CD4-positive, alpha-beta T cell treated with Interleukin-12 subunit alpha and Interleukin-12 subunit beta, for 1 hour (primary cell): ENCODE measurements at places on chromosomes 6 and 20.

DNA sequence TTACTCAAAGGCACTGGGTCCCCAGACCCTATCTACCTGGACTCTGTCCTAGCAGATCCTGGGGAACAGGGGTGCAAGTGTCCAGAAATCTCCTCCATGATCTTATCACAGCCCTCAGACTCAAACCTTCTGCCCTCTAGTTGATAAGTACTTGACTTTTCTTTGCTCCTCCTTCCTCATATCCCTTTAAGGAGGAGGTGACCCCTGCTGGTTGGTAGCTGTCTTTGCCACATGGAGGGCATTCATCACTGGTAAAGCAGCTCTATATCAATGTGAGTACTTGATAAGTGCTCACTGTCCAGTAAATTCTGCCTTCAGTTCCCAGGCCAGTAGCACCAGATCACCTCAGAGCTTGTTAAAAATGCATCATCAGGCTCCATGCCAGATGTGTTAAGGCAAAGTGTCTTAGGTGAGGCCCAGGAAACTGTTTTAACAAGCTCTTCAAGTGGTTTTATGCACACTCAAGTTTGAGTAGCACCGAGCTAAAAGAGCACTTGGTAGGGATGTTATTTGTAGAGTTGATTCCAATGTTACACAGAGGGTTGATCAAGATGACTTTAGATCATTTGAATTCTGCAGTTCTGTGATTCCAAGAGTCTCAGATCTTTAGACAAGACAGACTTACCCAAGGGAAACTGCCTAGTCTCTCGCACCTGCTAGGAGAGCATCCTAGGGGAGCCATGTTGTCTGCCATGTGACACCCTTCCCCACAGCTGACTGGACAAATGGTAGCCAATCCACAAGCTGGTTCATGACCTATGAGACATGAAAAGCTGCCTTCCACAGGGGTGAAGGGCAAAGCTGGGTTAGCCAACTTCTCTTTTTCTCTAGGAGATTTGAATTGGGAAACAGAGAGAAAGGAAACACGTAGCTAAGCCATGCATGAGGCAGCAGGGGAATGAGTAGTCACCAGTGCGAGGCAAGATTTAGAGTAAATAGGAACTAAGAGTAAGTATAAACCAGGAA, 18.6 kb downstream of the TREML2 start:
- DNase-seq = peak; percentile 66

DNA sequence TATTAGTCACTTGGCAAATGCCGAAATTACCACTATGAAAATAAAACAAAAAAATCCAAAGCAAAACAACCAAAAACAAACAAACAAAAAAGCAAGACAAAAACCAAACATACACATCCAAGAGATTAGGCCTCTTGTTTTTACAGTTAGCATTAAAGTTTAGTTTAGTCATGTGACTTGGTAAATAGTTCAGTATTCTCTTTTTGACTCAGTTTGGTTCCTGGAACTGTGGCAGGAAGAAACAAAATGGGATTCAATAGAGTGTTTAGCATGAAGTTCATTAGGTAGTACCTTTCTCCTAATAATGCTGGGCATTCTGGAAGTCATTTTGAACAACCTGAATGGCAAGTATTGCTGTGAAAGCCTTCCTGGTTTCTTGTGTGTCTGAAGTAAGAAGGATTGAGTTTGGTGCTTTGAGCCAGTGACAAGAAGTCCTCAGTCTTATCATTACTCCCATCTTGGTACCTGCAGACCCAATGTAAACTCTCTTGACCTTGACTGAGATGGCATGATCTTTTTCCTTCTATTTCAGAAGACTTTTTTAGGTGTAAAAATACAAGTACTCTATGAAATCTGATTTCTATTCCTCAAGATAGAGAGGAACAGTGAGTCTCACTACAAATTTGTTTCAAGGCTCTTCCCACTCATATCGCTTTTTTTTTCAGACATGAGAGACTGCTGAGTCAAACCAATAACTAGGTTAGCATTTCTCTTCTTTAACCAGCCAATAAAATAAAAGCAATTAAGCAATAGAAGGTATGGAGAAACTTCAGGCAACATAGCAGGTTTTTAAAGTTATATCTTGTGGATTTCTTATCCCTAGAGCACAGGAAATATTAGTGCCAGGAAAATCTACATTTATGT, 223.6 kb upstream of the PREP start:
- no peak for DNase-seq

DNA sequence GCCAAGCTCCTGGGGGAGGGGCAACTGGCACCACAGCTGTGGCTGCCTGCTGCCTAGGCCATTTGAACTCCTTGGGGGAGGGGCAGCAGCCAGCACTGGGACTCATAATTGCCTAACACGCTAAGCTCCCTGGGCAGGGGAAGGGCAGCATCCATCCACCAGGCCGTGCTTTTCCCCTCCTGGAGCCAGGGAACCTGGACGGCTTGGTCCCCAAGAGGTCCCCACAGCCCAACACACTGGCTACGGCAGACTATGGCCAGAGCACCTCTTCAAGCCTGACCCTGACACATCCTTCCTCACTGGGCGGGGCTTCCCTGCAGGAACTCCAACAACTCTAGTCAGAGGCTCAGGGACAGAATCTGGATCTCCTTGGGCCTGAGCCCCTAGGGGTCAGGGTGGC, 269.4 kb downstream of the RNF144B start:
- DNase-seq = no peak

DNA sequence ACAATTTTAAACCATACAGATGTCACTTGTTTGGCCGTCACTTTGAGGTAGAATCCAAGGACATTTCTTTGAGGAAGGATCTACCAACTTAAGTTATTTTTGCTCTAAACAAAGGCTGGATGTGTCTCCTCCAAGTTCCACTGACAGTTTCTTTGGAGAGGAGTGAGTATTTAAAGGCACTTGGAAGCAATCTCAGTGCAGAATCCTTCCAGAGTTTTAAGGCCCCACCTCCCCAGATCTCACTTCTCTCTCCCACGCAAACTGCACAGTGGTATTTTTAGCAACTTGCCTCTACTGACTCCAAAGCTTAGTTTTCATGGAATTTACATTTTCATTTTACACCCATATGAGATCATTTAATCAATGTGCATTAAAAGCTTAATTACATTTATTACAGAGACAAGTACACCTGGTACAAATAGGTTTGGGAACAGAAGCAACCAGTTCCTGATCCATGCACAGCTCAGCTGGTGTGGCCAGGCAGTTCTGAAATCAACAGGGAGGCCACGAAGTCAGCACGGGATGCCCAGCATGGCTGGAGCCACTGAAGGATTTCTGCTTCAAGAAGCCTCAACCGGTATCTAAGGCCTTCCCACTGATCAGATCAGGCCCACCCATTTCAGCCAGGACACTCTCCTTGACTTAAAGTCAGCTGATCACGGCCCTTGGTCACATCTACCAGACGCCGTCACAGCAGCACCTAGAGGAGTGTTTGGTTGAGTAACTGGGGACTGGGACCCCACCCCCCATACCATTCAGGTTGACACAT, 109.8 kb downstream of the SYCP2 start:
- no peak for DNase-seq

DNA sequence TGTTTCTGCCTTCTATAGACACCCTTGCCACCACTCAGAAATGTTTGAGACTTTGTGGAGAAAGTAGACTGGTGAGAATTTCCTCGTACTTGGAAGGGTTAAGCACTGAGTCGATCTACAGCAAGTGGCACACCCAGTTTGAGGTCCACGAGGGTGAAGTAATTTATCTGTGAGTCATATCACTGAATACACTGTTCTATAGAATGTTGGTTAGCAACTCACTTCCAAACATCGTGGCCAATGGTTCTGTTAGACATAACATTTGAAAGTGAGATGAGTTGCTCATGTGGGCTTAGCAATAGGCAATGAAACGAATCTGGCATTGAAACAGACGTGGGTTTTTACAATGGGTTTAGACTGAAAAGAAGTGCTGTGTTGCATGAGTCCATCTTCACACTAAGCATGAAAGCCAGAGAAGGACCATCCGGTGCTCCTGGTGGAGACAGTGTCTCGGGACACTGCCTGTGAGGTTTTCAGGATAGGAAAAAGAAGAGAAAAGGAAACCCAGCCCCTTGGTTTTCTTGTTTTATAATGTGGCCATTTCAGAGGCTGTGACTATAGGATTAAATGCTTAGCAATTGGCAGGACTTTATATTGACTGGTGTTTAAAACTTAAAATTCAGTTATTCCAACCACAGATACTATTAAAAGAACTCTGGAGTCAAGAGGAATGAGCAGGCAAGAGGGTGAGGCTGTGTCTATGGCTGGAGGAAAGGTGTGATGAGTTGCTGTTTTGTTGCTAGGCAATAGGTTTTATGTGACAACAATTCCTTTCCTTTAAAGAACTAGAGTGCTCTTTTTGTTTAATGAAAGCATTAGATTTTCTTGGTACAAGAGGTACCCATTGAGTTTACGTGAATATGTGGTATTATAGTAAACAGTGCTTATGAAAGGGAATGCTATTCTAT, 31.0 kb upstream of the EZR start:
- peak; percentile 91 for DNase-seq

DNA sequence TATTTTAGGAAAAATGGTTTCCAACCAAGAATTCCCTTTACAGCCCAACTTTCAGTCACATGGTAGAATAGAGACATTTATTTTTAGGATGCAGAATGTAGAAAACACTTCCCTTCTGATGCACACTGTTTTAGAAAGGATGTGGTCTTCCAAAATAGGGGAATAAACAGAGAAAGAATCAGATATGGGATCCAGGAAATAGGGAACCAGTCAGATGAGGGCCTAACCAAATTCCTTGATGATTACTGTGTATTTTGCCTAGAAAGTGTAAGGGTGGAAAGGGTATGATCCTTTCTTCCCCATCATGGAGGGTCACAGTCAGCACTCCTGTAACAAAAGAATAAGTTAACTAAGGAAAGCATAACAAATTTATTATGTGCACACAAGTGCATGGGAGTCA, 27.4 kb downstream of the SLX4IP start:
- no peak for DNase-seq

- no peak for DNase-seq
These were observed 109.9 kb downstream of the PSMB1 start for GRCh38 chr6:170443151-170443662.

DNA sequence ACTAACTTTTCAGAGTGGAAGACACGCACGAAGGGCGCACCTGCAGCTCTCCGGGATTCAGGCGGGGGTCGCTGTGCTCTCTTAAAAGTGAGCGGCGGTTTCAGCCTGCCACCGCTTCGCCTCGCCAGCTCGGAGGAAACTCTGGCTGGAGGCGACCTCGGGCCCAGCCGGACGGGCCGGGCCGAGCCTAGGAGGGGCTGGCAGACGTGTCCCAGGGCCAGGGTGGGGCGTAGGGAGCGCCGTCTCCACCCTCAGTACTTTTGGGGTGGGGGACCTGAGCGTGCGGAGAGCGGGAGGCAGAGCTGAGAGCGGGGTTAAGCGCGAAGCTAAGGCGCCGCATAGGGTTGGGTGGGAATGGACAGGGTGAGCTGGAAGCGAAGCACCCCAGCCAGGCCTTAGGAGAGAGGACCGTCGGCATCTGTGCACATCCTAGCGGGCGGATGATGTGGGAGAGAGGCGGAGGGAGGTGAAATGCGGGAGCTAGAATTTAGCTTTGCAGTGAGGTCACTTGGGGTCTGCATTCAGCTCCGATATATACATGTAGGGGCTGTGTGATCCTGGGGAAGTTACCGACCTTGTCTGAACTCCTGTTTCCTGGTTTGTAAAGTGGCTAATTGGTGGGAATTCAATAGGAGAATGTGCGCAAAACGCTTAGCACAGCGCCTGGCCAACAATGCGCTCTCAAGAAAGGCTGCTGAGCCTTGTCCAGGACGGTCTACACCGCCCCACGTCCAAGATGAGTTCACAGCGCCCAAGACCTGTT, 6.5 kb upstream of the TFAP2A start:
- DNase-seq = no peak

DNA sequence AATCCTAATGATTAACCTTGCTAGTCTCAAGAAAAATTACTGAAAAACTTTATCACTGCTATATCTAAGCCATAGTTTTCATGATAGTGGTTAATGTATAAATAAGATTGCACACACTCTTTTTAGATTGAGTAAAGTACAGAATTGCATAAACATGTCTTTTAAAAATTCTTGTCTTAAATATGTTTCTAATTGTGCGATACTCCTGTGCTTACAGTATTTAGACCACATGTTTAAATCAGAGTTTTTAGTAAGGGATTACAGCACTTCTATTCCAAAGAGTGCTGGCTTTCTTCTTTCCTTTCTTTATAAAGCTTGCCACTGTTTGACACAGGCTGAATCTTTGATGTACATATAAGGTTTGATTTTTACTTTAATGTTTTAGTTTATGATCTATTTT, 36.8 kb upstream of the RGS17 start:
- no peak for DNase-seq
